Left lobe of liver (tissue), 2 donors: ENCODE measurements at places on chromosomes 4 and X.

DNA sequence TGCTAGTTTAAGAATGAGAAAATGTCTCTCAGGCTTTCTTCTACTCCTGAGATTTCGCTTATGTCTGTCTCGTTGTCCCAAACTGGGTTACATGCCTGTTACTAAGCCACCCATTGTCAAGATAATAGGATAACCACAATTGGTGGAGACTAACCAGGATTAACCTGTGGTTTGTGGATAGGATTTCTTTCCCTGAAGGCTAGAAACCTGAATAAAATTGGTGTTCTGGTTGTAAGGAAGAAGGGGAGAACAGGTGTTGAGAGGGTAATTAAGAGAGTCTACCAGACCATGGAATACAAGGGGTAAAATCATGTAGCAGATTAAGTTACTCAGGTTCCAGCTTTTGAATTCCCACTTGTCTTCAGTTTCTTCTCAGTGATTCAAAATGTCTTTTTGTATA is 225.4 kb downstream of the CPE start:
- DNase-seq = no peak

- no peak for DNase-seq
Observed at GRCh38 chr4:140595065-140595464, 26.3 kb upstream of the UCP1 start.

GRCh38 chrX:150954951-150955350 is 28.2 kb upstream of the HMGB3 start:
- DNase-seq = no peak

DNA sequence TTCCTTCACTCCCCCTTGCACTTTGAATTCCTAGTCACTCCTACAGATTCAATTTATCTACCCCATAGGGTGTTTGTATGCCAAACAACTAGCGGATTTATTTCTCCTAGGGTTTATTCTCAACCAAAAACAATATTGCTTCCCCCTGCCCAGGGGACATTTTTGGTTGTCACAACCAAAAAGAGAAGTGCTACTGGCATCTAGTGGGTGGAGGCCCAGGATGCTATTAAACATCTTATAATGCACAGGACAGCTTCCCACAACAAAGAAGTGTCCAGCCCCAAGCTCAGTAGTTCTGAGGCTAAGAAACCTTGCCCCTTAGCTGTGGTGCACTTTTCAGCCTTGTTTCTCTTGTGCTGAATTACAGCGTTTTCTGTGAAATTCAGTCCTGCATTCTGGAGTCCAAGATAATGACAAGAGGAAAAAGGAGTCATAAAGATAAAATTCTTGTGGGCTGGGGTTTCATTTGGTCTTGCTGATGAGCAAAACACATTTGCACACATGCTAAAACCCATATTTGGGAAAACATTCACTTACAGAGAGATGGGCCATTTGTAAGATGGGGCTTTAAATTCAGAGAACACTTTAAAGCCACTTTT is 11.2 kb upstream of the SYTL4 start:
- DNase-seq = no peak

DNA sequence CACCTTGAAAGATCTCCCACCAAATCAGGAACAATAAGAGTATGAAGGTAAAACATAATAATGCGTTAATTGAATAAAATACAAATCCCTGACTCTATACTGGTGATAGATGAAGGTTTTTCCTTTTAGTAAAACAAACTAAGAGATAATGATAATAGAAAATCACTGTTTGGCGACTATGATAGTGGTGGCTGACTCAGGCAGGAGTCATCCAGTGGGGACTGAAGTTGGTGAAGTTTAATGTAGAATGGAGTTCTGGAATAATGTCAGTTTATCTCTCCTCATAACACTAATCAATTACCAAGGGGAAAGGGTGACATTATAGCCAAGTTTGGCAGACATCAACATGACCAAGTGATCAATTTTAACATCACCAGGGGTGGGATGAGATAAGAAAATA is 21.3 kb downstream of the ABCG2 start:
- no peak for DNase-seq

- no peak for DNase-seq
Observed at GRCh38 chr4:65370709-65371108, 299.6 kb downstream of the EPHA5 start.

- DNase-seq = no peak
Observed at GRCh38 chr4:40972722-40973121, 223.0 kb downstream of the NSUN7 start.

GRCh38 chrX:72180539-72180938 is 1.0 kb upstream of the PIN4 start:
- DNase-seq = no peak

- DNase-seq = no peak
Observed at GRCh38 chr4:169225058-169225751, 45.6 kb downstream of the SH3RF1 start.

DNA sequence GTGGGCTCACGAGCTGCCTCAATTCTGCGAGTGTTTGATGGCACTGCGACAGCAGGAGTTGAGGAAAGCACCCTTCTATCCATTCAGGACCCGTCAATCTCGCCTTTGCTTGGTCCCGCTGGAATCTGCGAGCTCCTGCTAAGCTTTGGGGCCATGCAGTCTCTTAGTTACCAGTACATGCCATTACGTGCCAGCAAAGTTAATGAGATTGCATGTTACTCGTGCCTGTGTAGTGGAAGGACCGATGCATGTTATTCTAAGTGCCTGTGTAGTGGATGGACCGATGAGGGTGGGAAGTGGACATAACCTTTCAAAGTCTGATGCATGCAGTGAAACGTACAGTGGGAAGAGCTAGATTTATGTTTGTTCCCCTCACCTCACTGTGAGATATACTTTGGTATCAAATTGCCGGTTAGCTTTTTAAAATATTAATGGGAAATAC is 569 bp downstream of the RPS3A start:
- DNase-seq = no peak

- DNase-seq = no peak
Observed at GRCh38 chr4:48315728-48316630, 25.4 kb upstream of the SLAIN2 start.

DNA sequence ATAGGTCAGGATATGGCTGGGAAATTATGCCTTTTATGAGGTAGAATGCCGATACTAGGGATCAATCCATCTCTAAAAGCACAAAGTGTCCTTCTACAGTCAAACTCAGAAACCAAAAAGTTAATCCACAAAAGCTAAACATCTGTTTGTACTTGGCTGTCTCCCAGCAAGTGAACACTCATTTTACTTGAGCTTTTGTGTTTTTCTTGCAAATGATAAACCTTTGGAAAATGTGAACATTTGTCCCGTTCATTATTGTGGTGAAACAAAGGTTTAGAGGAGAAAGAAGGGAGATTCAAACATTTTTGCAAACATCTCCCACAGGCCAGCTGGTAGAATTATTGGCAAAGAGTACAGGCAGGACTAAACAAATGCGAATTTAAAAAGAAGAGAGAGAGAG is 300.6 kb upstream of the SPANXN1 start:
- no peak for DNase-seq

GRCh38 chrX:146887020-146887419 is 72.5 kb upstream of the CXorf51A start:
- DNase-seq = peak; percentile 57

GRCh38 chr4:156778606-156779005 is 193.0 kb downstream of the PDGFC start:
- DNase-seq = no peak

- DNase-seq = no peak
Observed at GRCh38 chrX:9285342-9285771, 179.5 kb upstream of the TBL1X start.

- no peak for DNase-seq
Observed at GRCh38 chrX:115393271-115393670, 103.8 kb downstream of the LUZP4 start.

- DNase-seq = no peak
Observed at GRCh38 chrX:119871245-119871598, 311 bp downstream of the RNF113A start.

GRCh38 chr4:115780268-115780667 is 666.8 kb upstream of the NDST4 start:
- DNase-seq = no peak

GRCh38 chr4:139153411-139154133 is 23.4 kb downstream of the ELF2 start:
- DNase-seq = no peak

GRCh38 chr4:162015090-162015489 is 148.7 kb downstream of the FSTL5 start:
- no peak for DNase-seq

DNA sequence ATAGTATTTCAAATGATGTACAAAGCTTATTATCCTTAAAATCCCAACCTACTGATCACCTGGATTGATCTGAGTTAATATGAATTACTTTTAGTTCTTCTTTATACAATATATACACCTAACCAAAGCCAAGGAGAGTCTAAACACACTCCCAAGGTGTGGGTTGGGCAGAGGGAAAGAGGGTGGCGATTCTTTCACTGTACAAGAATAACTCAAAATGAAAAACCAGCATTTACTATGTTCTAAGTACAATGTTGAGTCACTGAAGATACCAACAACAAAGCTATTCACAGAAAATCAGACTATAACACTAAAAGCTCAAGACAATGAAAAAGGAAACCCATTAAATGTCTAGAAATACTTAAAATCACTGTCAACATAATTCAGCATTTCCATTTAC is 46.6 kb downstream of the ANKRD17 start:
- no peak for DNase-seq

DNA sequence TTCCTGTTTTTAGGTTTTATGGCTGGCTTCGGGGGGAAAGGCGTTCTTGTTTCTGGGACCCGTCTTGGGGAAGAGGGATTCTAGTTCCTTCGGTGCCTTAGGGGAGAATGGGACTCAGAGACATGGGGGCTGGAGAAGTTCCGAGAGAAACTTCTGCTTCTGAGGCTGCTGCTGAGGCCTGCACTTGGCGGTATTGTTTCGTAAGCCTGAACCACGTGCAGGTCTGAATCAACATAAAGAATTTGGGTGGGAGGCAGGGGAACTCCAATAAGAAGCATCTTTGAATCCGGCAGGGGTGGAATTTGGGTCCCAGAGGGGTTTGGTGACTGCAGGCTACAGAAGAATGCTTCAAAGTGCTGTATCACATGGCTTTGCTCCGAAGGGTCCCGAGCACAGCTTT is 15.1 kb downstream of the XG start:
- DNase-seq = no peak

DNA sequence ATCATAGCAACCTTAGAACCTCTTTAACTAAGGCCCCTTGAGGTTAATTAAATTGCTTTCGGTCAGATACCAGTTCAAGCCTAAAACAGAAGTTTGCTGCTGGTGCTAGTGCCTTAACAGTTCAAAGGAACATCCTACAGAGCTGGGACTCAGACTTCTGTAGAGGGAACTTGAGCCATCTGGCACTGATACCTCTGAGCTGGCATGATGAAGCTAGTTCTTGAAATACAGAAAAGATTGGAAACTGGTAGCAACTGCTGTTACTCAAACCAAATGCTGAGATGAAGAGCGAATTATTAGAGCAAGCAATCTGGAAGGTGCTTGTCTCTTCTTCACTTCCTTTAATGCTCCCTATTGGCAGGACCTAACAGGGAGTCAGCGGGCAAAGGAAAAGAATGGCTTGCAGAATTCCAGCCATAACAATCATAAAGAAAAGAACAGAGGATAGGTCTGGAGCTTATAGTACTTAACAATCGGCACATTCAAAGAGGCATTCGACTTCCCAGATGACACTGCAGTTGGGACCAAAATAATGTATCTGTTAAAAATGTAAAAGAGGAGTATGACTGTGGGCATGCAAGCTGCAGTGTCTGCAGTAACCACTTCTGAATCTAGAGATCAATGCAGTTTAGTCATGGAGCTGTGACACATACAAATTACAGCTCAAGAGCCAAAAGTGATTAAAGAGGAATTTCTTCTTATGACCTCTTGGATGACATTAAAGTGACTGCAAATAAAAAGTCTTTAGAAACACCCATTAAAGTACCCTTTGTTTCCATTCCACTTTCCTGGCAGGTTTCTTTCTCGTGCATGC is 298.9 kb downstream of the PDGFC start:
- no peak for DNase-seq

DNA sequence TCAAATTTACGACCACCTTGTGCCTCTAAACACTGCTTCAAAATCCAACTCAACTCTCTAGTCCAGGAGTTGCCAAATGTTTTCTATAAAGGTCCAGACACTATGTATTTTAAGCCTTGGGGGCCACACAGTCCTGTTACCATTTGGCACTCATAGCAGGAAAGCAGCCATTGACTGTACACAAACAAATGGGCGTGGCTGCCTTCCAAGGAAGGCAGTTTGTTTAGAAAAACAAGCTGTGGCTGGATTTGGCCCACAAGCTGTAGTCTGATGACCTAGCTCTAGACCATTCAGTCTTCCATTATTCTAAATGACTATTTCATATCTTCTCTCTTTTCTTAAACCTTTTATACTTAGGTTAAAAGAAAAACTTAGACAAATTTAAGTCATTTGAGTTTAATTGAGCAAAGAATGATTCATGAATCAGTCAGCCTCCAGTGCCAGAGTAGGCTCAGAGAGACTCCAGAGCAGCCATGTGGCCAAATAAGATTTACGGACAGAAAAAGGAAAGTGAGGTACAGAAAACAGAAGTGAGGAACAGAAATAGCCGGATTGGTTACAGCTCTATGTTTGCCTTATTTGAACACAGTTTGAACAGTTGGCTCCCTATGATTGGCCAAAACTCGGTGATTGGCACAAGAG is 825.8 kb upstream of the LCORL start:
- no peak for DNase-seq
